CD4-positive, alpha-beta T cell treated with Interleukin-2 at 100 ng/mL for 4 hours (primary cell): ENCODE measurements at places on chromosomes 5 and 9.

DNA sequence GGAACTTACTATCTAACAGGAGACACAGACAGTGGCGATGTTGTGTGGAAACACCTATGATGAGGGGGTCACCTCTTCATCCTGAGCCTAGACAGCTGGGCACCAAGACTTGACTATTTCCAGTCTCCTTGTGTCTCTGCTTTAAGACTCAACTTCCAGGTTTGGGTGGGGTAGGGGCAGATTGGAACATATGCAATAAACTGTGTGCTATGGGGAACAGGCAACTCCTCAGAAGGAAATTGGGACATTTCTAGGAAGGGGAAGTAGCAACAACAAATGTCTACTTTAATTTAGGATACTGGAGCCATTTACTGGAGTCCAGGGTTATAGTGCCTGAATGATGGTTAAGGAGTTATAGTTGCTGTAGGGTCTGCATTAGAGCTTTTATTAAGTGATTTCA lies 57.3 kb downstream of the FGF18 start:
- no peak for DNase-seq

- DNase-seq, result no peak
Measured at GRCh38 chr9:107142896-107143603, 140.0 kb upstream of the RAD23B start.

DNA sequence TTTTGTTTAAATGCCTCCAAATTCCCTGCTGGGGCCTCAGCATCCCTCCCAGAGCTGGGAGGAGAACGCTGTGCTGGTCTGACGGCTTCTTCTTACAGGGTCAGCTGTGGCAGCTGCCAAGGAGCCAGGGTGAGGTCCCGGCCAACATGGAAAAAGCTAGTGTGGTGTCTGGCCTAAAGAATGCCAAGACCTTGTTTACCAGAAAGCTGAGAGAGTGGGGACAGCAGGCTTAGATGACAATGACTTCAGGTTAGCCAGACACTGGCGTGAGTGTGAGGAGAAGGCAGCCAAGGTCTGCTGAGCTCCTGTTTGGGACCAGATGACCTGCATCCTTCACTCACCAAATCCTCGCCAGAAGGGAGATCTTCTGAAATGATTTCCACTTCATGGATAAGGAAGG lies 112.5 kb downstream of the CRB2 start:
- DNase-seq, result no peak

DNA sequence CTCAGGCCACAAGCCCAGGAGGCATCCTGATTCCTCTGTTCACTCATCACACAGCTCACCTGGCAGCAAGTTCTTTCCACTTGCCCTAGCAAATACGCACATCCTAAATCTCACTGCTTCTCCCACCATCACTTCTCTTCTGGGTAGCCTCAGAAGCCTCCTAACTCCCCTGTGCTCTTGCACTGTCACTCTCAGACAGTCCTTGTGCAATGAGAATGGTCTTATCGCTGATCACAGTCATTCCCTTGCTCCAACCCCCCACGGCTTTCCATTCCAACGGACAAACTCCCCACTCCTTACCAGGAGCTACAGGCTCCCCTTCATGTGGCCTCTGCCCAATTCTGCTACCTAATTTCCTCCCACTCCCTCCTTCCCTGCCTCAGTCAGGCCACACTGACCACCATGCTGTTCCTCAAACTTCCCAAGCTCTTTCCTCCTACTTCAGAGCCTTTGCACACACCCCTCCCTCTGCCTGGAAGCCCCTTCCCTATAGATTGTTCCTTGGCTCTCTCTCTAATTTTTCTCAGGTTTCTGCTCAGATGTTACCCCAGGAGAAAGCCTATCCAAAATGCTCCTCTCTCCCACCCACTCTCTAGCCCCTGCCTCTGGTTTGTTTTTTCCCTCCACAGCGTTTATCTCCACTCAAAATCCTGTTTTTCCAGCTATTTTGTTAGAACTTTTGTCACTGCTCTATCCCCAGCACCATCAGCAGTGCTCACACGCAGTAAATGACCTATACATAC lies 34.1 kb upstream of the TNFAIP8 start:
- no peak for DNase-seq

DNA sequence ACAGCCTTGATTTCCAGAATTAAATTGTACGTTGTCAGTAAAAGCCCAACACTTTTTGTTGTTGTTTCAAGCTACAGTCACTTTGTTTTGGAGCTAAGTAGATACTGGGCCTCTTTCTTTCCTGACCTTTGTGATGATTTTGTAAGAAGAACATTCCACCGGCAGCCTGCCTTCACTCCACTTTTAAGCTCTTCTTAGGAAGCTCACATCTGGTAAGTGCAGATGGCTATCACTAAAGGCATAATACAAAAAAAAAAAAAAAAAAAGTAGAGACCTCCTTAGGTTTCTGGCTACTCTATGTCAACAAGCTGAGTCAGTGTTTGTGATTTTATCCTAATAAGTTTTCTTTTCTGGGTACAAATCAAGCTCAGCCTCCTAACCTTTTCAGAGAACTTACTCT lies 1922.1 kb upstream of the WWC1 start:
- no peak for DNase-seq

DNA sequence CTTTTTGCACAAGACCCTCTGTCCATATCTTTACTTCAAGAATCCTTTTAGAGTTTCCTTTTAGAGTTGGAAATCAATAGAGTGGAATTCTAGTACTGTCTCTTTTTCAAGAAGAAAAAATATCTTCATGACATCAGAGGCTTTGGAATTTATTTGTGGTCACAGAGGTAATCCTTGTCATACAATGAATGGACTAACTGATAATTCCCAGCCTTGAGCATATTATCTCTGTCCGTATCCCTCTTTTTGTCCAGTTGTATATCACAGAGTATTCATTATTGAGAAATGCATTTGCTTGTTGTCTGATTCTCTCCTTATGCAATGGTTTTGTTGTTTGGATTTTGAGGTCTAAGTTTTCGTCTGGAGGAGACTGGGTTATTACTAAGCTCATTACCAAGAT lies 82.0 kb upstream of the HAPLN1 start:
- no peak for DNase-seq

DNA sequence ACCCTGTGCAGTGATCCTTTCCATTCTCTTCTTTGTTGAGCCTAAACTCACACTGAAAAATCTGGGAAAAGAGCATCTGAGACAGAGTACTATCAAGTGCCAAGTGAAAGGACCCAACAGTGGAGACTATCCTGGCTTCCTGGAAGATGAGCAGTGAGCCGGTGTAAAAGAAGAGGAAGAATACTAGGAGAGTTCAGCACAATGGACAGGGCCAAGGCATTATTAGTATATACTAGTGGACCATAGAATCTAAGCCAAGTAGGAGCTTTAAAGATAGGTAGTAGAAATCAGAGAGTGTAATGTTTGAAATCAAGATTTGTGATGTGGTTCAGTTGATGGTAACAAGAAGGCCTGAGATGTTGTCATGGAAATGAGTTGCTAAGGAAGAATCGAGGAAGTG lies 140.8 kb downstream of the CAMK4 start:
- no peak for DNase-seq

GRCh38 chr5:95533761-95534160 lies 21.0 kb downstream of the SKIC3 start:
- no peak for DNase-seq

DNA sequence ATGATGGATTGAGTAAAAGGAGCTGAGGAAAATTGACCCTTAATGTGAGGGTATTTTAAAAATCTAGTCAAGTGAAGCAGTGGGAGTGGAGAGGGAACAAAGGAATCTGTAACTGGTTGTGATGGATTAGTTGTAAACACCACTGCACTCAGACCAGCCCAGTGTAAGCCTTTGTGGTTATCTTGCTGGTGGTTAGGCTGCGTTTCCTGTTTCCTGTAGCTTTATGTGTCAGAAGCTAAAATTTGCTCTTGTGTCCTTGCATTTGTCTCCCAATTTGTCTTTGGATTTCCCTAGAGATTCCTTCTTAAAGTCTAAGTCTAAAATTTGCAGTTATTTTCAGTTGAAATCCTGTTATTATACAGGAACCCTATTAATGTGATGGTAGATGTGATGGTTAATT lies 6.3 kb downstream of the IFNA21 start:
- DNase-seq, result peak; percentile 44

GRCh38 chr9:95128177-95128524 lies 189.4 kb downstream of the FANCC start:
- DNase-seq, result no peak

GRCh38 chr9:117095081-117095480 lies 319.8 kb downstream of the ASTN2 start:
- no peak for DNase-seq

GRCh38 chr9:3299872-3300271 lies 225.9 kb downstream of the RFX3 start:
- DNase-seq, result no peak

DNA sequence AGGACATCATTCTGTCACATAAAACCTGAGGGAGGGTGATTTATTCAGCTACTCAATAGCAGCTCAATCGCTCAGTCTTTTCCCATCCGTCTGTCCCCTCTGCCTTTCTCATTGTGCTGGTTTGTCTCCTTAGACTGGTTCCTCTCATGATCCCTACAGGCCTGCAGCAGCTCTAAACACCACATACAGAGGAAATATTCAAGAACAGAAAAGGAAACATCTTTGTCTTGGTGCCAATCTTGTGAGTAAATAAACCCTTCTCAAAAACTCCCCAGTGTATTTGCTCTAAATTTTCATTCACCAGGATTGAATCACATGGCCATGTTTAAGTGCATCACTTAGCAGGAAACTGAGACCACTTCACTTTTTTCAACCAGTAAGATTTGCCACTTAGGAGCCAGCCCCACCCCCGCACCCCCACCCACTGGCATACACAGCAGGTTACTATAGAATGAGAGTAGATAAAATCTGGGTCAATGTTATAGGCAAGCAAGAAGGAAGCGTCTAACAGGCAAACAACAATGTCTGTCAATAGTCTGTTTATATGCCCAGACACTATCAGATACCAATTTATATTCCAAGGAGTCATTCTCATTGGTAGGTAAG lies 895.5 kb upstream of the DMAC1 start:
- DNase-seq, result no peak

DNA sequence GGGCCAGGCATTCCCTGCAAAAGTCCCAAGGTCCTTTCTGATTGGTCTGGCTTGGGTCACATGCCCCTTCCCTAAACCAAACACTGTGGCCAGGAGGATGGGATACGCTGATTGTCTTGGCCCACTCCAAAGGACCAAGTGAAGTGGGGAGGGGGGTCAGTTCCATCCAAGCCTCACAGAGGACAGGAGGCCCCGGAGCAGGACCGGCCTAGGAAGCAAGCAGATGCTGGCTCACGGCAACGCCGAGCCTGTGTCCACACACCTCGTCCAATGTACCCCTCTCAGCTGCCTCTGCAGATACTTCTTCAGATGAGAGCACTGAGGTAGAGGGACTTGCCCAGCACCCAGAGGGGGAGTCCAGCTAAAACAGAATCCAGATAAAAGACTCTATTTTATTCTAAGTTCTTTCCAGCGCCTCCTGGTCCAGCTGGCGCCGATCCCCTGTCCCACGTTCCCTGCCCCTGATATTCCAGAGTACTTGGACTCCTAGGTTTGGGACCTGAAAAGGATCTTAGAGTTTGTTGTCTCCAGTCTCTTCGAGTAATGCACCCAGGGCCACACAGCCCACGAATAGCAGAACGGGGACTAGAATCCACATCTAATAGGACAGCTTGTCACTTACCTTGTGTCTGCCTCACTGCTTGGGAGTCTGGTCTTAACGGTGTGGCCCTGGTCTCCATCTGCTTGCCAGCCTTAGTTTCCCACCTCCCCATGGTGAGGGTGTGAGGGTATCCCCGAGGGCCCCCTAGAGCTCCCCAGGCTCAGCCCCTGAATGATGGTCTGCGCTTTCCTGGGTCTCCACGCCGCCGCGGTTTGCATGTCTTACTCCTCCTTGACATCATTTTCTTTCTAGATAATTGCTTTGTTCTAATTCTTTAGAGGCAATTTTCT lies 72.4 kb upstream of the UNC5A start:
- DNase-seq, result no peak

DNA sequence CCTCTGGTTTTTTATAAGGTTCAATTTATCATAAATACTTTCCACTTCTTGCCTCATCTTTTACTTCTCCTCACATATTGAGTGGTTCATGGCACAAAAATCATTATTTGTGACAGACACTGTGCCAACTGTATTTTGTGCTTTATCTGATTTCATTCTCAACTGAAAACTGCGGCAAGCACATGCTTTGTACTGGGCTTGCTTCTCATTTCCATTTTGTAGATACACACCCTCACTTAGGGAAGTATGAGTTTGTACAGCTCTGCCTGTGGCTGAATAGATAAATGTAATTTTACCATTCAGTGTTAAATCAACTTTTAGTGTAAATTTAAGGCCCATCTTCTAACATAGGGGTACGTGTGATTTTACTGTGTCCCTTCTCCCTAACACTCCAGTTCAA lies 83.6 kb downstream of the ANXA2R start:
- DNase-seq, result no peak

DNA sequence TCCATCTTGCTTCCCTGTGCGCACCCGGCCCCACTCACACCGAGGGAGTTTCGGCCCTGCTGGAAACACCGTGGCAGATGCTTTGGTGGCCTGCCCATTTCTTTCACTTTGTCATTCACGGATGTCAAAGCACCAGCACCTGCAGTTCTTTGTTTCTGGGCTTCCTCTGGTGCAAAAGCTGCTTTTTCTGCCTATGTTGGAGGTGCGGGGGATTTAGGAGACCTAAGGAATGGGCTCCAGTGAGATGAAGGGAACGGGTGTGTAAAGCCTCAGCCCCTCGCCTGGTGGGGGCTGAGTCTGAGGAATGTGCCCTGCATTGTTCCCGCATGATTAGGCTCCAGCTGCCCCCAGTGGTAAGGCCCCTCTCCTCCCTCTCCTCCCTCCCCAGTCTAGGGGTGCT lies 62.3 kb downstream of the THBS4 start:
- no peak for DNase-seq

GRCh38 chr5:72662305-72662704 lies 154.2 kb upstream of the TNPO1 start:
- DNase-seq, result no peak

DNA sequence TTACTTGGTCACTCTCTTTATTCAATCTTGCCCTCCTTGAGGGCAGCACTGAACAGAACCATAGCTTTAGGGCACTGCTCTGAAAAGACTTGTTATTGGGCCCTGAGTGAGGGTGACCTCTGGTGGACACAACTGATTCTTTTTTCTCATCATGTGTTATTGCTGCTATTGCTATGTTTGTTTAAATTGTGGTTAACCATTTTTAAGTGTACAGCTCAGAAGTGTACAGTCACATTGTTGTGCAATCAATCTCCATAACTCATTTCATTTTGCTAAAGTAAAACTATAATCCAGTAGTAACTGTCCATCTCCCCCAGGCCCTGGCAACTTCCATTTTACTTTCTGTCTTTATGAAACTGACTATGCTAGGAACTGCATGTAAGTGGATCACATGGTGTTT lies 351.1 kb upstream of the RIOK2 start:
- DNase-seq, result no peak

DNA sequence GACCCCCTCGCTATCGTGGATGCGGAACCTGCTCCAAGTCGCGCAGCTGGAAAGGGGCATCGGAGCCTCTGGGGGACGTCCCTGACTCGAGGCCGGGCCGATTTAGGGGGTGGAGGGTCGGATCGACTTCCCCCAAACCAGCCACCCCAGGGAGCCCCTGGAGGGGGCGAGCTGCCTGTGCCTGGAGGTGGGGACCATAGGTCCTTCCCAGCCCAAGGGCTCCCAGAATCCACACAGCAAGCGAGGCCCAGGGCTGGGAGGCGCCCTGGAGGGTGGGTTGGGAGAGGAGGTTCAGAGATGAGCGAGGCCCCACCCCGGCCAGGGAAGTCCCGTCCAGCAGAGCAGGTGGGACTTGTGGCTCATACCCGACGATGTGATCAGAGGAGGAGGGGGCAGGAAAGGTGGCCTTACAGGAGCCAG lies 147.6 kb downstream of the GAPVD1 start:
- no peak for DNase-seq
